ENCODE measurements at places on chromosomes 6 and 20. TPM values are rescaled to one million over a fixed set of nuclear protein-coding genes. Genes with fewer than 3 reads are reported as not detected.

DNA sequence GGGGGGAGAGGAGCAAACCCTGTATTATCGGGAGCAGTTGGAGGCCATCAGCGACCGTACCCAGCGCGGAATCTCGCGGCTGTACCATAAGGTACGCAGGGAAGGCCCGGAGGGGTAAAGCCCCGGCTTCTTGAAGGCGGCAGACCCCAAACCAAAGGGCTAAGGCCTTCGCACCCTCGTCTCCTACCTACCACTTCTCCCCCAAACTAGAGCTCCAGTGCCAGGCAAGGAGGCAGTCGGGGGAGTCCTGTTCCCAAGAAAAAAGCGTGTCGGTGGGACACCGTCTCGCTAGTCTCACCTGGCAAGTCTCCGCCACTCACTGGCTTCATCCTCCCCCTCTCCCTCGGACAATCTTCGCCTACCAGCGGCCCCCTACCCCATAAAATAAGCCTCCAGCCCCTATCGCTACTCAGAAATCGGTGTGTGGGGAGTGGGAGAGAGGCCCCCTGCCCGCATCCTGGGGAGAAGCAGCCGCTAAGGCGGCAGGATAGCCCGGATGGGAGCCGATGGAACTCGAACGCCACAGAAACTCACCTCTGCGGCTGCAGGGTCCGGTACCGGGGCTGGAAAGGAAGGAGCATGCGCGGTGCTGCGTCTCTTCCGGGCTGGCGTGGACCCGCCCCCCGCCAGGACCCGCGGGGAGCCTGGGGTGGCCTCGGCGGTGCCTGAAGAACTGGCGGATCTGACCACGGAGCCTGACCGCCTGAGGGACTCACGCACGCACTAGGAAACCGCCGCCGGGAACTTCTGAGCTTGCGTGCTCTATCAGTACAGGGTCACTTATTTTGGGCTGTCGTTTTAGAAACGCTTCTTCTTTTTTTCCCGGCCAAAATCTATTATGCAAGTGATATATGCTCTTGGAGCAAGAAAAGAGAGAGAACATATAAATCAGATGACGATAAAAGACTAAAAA, at the start of gene RPS10:
Gene RPS10 (minus strand): TSS at position 572 of the 913 bp plus-strand sequence. CDS start 848 bp downstream, outside the sequence.
- DNase-seq: peak; percentile 95

SLC17A3 gene
- not detected for total RNA-seq

TMEM244 gene
- total RNA-seq: not detected

DNA sequence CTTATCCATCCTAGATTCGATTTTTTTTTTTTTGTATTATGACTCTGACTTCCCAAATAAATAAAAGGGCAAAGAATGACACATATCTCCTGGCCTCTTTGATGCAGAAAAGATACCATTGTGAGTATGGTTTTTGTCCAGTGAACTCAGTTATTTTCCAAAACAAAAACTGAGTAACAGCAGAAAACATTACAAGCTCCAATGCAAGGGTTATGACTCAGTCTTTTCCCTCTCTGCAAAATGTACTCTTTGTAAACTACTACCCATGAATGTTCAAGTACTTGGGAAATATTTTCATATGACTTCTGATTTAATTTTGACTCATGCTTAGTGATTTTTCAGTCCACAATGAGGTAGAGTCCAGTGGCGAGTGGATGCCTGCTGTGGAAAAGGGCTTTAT, 355.3 kb downstream of the RNF144B start:
- no peak for DNase-seq

MCCD1 gene
- total RNA-seq: not detected

- no peak for DNase-seq
These were observed 130.9 kb downstream of the DTNBP1 start for GRCh38 chr6:15531973-15532372.

PPIL6 gene
- 3.5 TPM for total RNA-seq

- DNase-seq: no peak
These were observed 48.1 kb downstream of the RIPOR2 start for GRCh38 chr6:24887545-24888140.

DNA sequence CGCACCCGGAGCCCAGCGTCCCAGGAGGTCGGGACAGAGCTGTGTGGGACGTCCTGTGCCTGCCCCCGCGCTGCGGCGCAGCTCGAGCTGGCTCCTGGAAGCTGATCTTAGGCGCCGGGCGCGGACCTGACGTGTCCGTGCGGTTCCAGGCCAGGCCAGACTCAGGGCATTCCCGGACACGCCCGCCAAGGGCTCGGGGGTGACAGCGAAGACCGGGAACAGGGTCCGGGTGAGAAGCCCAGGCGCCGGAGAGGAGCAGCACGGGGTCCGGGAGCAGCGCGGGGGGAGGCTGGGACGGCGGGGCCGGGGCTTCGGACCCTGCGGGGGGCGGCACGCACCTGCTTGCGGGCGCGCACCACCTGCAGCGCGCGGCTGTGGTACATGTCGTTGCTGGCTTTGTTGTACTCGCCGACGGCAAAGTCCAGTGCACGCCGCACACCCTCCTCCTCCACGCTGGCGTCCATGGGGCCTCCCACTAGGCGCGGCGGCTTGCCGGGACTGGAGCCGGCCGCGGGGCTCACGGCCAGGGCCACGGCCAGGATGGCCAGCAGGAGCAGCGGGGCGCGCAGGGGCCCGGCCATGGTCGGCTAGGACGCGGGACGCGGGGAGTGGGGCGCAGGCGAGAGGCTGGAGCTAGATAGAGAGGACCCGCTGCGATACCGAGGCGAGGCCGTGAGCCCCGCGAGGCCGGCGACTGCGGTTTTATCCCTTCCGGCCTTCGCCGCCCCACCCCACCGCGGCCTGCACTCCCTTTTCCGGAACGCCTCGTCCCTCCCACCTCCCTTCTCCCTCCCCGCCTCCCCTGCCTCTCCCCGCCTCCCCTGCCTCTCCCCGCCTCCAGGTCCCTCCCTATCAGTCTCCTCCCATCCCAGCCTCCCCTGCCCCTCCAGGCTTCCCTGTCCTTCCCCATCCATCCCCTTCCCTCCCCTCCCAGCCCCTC, at the start of gene CST3:
Gene CST3 (minus strand): TSS at position 674 of the 940 bp plus-strand sequence. CDS start 93 bp downstream, at position 581.
- DNase-seq: peak; percentile 94

CLPSL1 gene
- total RNA-seq: not detected

- DNase-seq: no peak
These were observed 427.4 kb downstream of the UTRN start for GRCh38 chr6:144712541-144712940.

DNA sequence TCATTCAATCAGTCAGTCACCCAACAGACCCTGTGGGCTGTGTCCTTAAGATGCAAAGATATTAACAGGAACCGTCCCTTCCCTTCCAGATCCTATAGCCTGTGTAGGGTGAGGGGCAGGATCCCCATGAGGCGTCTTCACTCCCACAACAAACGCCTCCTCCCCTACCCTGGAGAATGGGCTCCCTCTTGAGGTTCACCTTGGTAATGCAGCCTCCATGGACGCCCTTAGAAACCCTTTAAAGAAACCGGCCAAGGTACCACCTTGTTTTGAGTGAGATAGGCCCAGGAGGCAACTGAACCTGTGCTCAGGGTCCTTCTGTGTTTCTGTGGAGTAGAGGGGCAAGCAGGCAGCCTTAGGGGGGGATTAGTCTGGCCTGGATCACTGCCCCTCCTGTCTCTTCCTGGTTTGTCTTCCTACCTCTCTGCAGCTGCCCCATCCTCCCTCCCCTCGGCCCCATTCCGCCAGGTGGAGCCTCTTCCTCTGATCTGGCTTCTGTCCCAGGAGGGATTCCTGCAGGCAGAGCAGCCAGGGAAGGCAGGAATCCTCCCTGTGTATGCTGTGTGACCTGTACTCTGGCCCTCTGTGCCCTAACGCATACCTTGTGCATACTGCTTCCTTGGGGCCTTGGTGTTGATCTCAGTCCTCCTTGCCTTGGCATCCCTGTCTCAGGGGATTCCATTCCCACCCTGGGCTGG, 6.6 kb upstream of the GUCA1A start:
- peak; percentile 63 for DNase-seq

- no peak for DNase-seq
These were observed 8.9 kb downstream of the STX11 start for GRCh38 chr6:144159223-144159622.

DNA sequence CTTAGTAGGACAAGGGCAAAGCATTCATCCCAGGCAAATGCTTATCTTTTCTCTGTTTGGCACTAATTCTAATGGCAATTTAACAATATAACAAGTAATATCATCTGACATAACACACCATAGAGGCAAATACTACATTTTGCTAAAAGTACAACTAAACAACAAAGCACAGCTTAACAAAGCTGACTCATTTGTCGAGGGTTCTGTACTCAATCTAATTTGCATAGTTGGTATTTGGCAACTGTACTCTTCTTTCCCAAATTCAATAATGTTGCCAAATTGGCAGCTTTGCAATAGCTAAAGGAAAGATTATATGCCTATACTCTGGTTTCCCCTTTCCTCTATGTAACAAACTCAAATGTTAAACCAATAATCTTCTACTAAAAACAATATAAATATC, 461.0 kb downstream of the PKHD1 start:
- DNase-seq: no peak

DNA sequence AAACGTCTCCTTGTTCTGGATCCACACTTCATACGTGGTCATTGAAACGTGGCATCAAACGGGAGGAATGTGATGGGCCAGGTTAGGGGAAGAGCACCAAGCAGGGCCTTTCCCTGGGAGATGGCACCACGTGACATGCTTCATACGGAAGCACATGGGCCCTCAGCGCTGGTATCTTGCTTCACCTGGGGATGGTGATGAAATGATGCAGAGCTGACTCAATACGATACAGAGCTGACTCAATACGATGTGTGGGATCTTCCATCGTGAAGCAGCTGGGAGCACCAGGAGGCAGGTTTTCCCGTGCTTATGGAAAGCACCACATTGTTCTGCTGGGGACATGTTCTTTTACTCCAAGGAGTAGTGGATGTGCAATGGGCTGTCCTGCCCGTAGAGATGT, 22.5 kb upstream of the TAGAP start:
- DNase-seq: no peak

FARS2 gene
- total RNA-seq: 16.4 TPM

- DNase-seq: no peak
These were observed 689.4 kb upstream of the MAP3K7 start for GRCh38 chr6:91276315-91276714.

GRCh38 chr20:9500121-9500520, 14.3 kb upstream of the LAMP5 start:
- DNase-seq: no peak

DNA sequence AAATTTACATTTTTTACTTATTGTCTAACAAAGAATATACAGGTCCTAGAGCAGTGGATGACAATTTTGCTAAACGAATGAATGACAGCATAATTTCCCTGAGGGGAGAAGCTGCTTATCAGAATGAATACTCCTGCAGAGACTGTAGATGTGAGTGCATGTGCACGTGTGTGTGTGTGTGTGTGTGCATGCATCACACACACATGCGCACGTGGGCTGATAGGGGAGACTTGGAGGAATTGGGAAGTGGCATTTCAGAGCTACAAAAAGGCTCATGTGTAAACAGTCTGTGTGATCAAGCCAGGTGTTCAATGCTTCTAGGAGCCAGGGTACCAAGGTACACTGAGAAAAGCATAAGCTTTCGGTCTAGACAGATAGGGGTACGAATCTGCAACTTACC, 93.5 kb upstream of the SASH1 start:
- no peak for DNase-seq

VGLL2 gene
- 0.26 TPM for total RNA-seq

GRCh38 chr6:85126485-85127167, 323.3 kb upstream of the NT5E start:
- DNase-seq: peak; percentile 37

SLC17A2 gene
- not detected for total RNA-seq

- DNase-seq: no peak
These were observed 46.6 kb downstream of the RBM38 start for GRCh38 chr20:57437672-57438330.

SPACA1 gene
- total RNA-seq: not detected

GRCh38 chr6:131210469-131210868, 75.2 kb downstream of the AKAP7 start:
- no peak for DNase-seq

UBD gene
- not detected for total RNA-seq
